NT2/D1 (cell line): ENCODE measurements at places on chromosomes 1 and 21.

GRCh38 chr1:71738256-71738655 lies 544.1 kb downstream of the NEGR1 start:
- no peak for DNase-seq

- no peak for DNase-seq
Observed at GRCh38 chr1:27597516-27598294, 6.2 kb downstream of the AHDC1 start.

DNA sequence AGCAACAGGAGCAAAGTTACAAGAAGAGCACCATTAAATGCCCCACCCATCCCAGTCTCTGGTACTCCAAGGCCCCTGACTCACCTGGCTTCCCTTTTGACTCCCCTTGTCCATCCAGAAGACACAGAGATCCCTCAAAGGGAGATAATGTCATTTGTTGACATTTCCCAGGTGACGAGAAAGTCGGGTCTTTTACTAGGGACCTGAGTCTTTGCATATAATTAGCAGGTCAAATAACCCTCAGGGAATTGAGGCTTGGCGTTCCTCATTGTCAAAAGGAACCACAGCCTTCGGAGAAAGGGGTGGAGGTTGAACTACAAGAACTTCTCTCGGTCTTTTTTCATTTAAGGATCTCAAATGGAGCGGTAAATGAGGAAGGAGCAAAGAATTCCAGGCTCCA lies 133.2 kb downstream of the PROX1 start:
- DNase-seq, result no peak

DNA sequence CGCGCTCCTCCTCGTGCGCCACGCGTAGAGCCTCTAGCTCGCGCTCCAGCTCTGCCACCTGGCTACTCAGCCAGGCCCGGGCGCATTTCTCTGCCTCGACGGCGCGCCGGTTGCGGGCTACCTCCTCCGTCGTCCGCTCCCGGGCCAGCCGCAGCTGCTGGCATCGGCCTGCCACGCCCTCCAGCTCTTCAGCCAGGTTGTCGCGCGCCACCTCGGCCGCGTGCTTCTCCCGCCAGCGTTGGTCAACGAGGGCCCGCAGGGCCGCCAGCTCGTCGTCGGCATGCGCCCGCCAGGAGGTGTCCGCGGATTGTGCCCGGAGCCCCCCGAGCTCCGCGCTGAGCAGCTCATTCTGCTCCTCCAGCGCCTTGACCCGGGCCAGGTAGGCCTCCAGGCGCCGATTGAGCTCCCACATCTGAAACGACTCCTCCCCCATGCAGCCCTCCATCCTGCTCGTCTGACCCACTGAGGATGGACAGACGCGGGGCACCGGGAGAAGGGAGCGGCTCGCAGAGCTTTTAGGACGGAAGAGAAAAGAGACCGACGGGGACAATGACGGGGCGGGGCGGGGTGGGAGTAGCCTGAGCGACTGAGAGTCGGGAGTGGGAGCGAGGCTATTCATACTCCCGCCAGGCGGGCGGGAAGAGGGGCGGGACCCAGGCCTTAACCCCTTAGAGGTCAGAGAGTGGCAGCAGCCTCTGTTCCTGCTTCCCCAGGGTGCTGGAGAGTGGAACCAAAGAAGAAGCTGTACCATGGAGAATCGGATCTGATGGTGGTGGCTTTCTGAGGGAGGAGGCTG lies at the start of gene NES:
TSS of gene NES (minus strand) at position 588 of the 796 bp plus-strand sequence. CDS start at position 445, 143 bp downstream.
- DNase-seq, result no peak

GRCh38 chr1:79398501-79398900 lies 392.0 kb upstream of the ADGRL4 start:
- DNase-seq, result no peak

- peak; percentile 23 for DNase-seq
Observed at GRCh38 chr1:90045853-90046563, 51.1 kb downstream of the ZNF326 start.

- DNase-seq, result no peak
Observed at GRCh38 chr1:147062956-147063355, 109.3 kb downstream of the PRKAB2 start.

DNA sequence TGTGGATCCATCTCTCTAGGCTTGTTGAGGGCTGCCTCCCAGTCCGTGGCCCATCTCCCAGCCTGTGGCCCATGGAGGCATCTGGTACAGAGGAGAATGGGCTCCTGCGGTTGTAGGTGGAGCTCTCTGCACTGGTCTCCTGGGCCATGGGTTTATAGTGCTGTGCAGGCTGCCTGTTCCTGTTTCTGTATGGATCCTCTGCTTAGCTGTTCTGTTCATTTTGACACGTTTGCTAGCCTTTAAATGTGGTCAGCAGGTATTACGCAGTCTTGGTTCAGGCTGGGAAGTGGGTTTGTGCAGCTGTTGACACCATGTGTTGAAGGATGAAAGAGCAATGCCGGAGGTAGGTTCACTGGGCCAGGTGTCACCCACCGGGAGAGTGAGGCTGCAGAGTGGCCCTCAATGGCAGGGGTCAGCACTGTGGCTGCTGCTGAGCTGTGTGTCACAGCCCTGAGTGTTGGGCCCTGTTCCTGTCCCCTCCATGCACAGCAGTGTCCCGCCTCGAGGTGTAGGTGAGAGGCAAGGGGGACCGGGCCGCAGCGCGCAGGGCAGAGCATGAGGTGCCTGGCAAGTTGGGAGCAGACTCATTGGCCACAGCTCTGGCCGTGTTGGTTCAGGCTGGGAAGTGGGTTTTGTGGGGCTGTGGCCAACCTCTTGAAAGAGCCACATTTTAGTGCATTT lies 39.0 kb downstream of the SNAP47 start:
- no peak for DNase-seq
